ENCODE measurements at places on chromosomes 2 and 18.

DNA sequence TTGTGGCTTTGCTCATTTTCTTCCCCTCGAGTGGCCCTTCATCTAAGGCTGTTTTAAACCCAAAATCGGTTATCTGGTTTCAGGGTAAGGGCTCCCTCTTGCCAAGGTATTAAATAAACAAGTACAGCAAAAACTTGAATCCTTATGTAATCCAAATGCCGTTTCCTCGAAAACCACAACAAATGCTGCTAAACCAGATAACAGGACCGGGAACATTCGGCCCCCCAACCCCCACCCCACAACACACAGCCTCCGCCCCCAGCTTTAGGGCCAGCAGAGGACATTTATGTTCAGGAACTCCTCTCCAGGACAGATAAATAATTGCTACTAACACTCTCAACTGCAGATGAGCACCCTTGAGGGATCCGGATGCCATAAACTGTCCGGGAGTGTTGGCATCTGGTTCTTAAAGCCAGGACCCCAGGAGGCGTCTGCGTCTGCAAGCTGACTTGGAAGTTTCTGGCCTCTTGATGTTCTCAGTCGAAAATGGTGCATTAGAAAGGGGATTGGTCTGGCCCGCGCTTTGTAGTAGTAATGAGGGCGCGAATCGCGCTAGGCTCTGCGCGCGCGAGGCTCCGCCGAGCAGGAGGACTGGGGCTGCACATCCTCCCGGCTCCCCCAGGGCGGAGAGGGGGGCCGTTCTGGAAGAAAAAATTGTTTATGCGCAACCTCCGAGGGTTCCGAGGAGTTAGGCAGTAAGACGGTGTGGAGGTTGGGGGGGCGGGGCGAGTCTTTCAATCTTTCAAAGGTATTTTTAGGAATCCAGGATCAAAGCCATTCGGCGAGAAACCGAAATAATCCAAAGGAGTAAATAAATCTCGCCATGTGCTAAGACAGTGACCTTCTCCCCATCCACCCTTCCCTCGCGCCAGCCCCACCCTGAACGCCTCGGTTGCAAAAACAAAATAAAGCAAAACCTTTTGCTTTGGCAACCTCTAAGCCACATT lies 3.9 kb upstream of the ID2 start:
- peak; percentile 94 for DNase-seq

GRCh38 chr2:58629545-58630119 lies 388.5 kb upstream of the FANCL start:
- no peak for DNase-seq

DNA sequence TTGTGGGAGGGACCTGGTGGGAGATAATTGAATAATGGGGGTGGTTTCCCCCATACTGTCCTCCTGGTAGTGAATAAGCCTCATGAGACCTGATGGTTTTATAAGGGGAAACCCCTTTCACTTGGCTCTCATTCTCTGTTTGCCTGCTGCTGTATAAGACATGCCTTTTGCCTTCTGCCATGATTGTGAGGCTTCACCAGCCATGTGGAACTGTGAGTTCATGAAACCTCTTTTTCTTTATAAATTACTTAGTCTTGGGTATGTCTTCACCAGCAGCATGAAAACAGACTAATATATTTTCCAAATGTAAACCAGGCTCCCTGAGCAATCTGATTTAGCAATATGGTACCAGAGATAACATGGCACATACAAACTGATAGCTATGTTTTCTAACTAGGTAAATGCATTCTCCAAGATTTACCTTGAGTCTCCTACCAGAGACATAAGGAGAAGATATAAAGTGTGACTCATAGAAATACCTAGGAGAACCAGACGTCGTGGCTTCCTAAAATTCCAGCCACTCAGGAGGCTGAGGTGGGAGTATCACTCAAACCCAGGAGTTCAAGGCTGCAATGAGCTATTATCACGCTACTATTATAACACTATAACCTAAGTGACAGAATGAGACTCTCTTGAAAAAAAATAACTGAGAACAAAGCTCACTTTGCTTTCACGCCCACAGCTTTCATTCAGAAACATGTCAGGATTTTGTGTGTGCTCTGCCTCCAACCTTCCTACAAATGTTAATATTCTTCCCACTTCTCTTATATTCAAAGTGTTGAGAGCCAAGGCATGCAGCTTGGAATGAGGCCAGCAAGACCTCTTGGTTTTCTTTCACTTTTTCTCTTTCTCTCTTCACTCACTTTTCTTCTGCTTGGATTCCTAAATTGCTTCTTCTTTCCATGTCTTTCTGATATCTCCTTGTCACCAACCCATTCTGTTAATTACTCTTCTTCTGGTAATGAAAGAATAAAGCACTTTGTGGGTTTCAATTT lies 263.9 kb upstream of the UBE2E3 start:
- DNase-seq: no peak

DNA sequence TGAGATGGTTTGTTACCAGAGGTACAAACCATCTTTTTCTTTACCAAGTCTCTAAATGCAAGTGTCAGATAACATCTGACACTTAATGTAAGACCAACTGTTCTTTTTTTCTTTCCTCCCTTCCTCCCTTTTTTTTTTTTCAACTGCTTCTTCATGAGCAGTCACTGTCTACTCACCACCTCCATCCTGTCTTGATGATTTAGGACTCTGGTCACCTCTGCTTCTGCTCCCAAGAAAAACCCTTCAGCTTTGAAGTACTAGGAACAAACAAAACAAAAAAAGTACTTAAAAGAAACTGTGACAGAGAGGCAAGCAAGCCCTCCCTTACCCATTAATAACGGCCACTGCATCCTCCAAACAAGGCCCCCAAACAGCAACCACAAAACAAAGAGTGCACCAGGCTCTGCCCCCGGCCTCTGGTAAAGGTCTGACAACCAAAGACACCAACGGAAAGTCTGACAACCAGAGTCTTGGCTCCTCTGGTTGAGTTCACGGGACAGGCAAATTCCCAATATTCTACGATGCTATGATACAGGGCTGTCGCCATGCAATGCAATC lies 141.0 kb downstream of the ARL4C start:
- DNase-seq: no peak

GRCh38 chr2:42764096-42764495 lies at the start of gene OXER1:
OXER1 (minus strand) TSS chr2:42764135; CDS start chr2:42764062, 73 bp downstream.
- no peak for DNase-seq

- no peak for DNase-seq
These were observed 52.9 kb downstream of the SLC9A2 start for GRCh38 chr2:102672107-102672776.

GRCh38 chr2:84288293-84288692 lies 170.8 kb downstream of the SUCLG1 start:
- DNase-seq: peak; percentile 85

- DNase-seq: no peak
These were observed 1.8 kb downstream of the DPP4 start for GRCh38 chr2:162072181-162072702.

GRCh38 chr18:55635439-55635838 lies 47.4 kb upstream of the TCF4 start:
- no peak for DNase-seq

DNA sequence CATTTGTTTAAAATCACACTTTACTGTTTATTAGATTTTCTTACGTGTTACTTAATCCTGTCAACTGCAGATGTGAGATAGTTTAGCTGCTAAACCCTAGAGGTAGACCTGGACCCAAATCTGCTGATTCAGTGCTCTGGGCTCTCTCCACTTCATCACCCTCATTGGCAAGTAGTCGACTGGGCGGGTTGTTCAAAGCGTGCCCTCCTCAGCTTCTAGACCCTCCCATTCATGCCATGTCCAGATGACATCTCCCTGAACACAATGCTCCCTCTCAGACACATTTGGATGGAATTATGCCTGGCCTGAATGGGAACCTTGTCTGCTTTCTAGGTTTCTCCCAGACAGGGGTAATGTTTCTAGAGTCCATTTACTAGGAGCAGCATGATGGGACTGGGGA lies 43.7 kb downstream of the RPIA start:
- no peak for DNase-seq

- no peak for DNase-seq
These were observed 172.3 kb downstream of the PRKCE start for GRCh38 chr2:45823723-45824206.

DNA sequence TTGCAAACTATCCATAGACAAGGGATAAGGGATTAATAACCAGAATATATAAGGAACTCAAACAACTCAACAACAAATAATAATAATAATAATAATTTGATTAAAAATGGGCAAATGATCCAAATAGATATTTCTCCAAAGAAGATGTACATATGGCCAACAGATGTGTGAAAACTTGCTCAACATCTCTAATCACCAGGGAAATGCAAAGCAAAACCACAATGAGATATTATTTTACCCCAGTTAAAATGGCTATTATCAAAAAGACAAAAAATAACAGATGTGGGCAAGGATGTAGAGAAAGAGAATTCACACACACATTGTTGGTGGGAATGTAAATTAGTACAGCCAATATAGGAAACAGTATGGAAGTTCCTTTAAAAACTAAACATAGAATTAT lies 26.9 kb downstream of the DNAH7 start:
- no peak for DNase-seq

- DNase-seq: no peak
These were observed 45.6 kb downstream of the REV1 start for GRCh38 chr2:99444222-99444621.

DNA sequence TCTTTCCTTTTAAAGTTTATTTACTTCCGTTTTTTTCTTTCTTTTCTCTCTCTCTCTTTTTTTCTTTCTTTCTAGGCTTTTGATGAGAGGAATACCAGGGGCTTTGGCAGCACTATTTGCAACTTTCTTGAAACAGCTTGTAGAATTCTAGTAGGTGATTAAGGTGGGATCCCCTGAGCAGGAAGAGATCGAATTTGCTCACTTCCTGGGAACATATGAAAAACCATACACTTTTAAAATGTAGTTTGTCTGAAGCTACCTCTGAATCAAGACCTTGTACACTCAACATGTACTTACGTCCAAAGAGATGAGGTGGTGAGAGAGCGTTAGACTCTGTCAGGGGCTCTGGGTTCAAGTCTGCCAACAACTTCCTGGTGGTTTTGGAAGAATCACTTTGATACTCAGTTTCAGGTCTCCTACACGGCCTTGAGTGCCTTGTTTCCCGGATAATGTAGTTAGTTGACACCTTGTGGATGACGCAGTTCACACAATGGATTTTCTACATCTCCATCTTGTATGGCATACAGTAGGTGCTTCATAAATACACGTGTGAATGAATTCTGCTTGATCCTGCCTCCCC lies 229.1 kb downstream of the MYCN start:
- DNase-seq: no peak

GRCh38 chr2:111627256-111627655 lies 256.7 kb downstream of the ANAPC1 start:
- DNase-seq: no peak

GRCh38 chr2:128372621-128373341 lies 54.1 kb upstream of the HS6ST1 start:
- DNase-seq: no peak

DNA sequence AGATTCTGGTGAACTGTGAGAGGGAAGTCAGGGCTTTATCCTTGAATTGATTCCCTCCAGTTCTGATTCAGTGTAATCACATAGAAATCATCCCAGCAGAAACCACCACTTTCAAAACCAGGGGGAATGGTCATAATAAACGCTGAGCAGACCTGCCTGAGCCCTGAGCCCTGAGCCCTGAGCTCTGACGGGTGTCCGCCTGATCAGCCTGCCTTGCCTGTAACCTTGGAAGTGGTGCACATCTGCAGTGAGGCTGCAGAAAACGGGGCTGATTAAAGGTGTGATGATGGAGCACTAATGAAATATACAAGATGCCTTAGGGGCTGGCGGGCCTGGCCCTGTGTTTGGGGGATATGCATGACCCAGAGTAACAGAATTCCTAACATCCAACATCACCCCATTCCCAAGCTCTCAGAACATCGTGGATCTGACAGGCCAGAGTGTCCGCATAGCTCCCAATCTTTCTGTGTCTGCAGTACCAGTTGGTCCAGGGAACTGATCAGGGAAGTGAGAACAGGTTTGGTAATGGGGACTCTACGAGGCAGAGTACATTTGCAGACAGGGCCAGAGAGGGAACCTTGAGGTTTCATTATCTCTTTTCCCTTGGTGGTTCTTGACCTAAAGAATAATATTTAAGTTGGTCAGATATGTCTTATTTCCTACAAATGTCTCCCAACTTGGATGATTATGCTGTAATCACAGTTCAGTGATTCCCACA lies 37.8 kb downstream of the KCTD18 start:
- no peak for DNase-seq

- peak; percentile 73 for DNase-seq
These were observed 11.0 kb upstream of the SIX3 start for GRCh38 chr2:44930274-44931197.

DNA sequence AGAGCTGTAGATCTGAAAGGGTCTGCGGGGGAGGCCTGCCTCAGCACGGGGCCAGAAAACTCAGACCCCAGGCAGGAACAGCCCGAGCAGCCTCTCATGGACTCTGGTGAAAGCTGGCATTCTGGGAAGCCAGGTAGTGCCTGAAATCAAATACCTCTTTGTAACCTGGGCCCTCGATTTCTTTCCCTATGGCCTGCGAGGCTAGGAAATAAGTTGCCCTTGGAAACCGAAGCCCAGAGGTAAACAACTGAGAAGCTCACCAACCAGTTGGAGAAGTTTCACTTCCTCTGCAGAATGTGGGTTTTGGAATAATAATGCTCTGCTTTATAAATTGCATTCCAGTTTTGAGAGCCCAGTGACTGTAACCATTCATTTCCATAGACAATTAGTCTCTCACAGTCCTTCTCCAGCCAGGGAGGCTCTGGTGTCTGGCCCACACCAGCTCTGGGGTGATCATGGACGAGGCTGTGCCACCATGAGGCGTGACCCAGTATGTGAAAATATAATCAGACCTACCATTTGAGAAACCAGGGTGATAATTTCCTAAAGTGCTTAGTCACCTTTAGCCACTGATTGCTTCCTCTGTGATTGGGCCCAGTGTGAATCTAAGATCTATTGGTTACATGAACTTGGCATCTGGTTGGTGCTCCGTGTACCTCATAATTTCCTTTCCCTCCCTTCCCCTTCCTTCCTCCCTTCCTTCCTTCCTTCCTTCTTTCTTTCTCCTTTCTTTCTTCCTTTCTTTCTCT lies 133.1 kb upstream of the PELI1 start:
- peak; percentile 43 for DNase-seq

GRCh38 chr2:65625982-65626381 lies 193.6 kb upstream of the SPRED2 start:
- no peak for DNase-seq

DNA sequence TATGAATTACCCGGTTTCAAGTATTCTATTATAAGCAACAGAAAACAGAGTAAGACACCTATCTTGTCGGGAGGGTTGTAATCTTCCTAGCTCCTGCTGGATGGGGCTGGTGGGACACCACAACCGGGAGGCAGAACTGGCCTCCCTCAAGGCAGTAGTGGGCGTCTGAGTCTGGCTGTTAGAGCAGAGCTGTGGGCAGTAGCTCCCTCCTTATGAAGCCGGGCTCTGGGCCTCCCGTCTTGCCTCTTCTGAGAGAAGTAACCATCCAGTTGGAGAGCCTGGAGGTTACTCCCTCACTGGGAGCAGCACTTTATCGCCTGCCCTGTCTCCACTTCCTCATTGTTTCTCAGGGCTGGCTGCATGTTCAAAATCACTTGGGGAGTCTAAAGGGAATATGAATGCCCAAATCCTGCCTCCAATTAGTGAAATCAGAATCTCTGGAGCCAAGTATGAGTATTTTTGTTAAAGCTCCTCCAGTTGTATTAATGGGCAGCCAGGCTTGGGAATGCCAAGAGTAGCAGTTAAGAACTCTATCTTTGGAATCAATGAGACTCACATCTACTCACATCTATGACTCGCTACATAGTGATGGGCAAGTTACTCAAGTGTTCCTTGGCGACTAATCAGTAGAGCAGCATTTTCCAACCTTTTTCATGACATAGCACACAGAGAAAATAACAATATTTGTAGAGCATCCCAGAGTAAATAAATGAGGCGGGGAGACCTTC lies 27.3 kb upstream of the NRP2 start:
- DNase-seq: no peak

- DNase-seq: no peak
These were observed 5.3 kb upstream of the IL18R1 start for GRCh38 chr2:102350137-102350793.

- DNase-seq: no peak
These were observed 506.0 kb upstream of the CDH2 start for GRCh38 chr18:28682912-28683311.

Data from ELF-1 (cell line).